ENCODE measurements at places on chromosomes 5 and 9. TPM values are rescaled to one million over a fixed set of nuclear protein-coding genes. Genes with fewer than 3 reads are reported as not detected.

Gene HRCT1
- total RNA-seq, result 1.6 TPM

GRCh38 chr5:63961598-63962161 is 565 bp downstream of the HTR1A start:
- DNase-seq, result no peak

DNA sequence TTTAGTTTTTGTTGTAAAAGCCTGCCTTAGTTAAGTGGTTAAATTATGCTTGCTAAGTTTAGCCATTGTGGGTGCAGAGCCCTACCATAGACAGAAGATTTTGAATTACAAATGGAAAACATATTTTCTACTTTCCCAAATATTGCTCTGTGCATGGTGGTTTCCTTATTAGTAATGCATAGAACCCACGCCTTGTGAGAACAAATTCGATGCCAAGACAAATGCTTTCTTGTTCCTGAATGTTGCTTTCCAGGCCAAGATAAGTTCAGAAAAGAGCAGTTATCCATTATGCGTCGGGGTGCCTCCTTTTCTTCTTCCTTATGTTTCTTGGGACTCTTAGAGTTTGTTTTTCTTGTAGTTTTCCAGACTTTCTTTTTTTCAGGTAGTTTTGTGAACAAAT is 31.0 kb upstream of the GARNL3 start:
- no peak for DNase-seq

DNA sequence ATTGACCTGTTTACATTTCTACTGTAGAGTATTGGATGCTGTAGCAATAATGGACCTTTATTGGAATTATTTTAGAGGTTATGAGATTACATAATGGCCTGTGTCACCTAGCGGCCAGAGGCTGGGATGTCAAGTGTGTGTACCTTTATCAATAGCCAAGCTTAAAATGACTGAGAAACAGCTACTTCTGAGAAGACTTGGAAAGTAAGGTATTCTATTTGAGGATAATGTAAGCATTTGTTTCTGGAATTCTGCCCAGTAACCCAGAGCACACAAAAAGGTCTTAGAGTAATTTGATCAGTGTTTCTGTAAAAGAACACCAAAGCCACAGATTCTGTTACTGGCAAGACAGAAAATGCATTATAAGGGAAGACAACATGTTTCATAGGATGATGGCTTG is 116.8 kb downstream of the MACIR start:
- no peak for DNase-seq

DNA sequence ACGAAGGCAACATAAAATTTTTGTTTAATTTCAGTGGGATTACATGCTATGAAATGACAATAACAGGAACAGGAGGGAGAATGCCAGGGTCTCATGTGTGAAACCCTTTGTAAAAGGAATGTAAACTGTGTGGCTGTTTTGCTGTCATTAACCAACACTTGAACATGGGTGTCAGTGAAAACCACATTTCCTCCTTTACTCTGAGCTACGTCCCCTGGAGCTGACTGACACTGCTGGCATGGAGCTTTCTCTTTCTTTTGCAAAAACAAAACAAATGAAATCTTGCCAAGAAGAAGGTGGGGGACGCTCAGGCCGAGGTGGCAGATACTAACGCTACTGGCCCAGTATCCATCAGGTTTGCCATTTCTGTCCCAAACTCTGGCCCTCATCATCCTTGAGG is 121.4 kb downstream of the DMRT2 start:
- DNase-seq, result no peak
